ENCODE measurements at places on chromosomes 1 and 21.

DNA sequence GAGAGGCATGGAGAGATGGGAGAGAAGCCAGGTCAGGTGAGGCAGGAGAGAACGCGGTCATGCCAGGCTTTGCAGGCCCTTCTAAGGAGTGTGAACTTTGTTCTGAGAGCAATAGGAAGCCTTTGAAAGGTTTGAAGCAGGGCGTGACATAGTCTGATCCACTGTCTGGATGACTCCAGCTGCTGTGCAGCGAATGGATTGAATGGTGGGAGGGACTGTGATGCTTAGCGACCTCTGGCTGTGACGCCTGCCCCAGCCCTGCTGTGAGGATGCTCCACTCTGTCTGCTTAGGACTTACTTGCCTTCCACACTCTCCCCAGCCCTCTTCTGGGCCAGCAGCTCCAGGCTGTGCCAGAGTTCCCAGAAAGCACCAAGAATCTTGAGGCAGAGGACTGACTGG lies 41.8 kb upstream of the POU3F1 start:
- peak; percentile 19 for DNase-seq

DNA sequence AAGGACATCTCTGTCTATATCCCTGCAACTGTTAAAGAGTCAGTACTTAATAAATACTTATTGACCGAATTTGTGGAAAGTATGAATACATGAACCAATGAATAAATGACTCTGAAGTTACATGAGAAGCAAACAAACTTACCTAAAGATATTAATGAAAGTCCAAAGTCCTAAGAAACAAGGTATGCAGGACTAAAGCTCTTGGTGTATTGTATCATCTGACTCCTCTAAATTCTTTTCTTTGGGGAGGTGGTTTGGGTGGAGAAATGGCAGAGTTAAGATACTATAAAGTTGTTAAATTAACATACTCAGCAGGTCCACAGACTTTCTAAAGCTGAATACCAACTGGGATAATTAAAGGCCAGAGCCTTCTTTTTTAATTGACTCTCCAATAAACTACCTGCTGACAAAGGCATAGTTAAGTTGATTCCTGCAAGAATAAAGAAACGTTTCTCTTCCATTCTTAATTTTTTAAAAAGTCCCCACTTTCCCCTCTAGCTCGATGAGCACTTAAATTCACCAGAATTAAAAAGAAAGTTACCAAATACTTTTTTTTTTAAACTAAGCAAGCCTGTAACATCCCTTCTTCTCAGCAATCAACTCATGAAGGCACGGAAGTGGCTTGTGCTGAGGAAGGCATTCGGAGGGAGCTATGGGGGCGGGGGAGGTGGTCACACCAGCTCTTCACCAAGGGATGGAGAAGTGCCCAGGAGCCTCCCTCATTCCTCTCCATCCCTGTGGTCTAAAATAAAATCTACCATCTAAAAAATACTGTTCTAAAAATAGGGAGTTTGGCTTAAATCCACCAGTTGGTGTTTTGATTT lies 61.1 kb downstream of the GADD45A start:
- DNase-seq, result no peak

DNA sequence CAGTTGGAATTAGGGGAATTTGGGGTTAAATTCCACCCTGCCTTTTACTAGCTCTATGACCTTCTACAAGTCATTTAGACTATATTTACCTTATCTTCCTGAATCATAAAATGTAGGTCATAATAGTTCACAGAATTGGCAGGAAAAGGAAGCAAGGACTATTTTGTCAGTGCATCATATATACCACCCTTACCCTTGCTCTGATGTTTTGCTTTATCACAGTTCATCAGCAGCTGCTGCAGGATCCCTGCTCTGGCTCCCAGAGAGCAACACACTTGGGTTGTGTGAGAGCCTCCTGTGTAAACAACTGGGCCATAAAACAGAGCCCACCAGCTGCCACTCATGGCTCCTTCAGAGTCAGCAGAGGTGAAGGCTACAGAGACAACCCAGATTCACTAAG lies 631.6 kb upstream of the CAMK1G start:
- DNase-seq, result no peak

DNA sequence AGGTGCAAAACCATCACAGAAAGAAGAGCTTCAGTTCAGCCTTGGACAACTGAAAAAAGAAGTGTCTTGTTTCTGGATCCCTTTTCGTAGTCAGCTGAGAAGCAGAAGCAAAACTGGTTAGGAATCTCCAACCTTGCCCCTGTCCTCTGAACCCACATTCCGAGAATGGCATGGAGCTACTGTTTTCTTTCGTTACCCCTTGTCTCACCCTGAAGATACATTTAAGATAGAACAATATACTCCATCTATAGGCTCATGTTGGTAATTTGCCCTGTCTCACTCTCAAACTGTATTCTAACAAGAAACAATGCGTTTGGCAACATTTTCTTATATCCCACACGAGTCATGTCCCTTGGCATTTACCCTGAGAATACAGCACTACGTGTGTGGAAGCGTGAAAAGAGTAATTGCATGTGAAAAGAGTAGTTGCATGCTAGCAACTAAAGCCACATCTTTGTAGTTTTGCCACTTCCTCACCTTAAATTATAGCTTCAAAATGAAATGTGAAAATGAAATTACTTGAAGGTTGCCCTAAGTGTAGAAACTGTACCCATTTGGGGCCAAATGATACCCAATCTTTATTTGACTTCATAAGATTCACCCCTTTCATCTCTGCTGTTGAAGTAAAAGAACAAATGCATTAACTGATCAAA lies 5.3 kb downstream of the SLAMF7 start:
- no peak for DNase-seq

GRCh38 chr1:9249534-9250410 lies 15.2 kb downstream of the H6PD start:
- DNase-seq, result peak; percentile 69

- DNase-seq, result peak; percentile 59
These were observed 726 bp upstream of the CYB5R1 start for GRCh38 chr1:202967684-202968281.

Data from NB4 (cell line).